ENCODE measurements at places on chromosomes 3 and 15.

DNA sequence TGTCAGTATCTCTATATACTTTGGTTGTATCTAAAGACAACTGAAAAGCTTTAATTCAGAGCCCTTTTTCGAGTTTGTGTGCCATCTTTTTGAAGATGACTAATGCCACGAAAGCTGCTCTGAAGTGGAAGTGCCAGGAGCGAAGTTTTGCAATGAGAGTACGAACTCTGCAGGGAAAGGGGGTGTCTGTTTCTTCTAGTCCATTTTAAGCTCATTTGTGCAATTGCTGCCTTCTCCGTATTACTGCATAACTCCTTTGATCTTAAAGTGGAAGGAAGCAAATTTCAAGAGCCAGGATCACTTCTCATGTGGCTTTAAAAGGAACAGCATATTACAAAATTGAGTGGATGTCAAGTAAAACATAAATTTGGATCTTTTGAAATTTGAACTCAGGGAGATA, 245.3 kb downstream of the FEZF2 start:
- no peak for DNase-seq

- no peak for DNase-seq
These were observed 383.9 kb upstream of the DPH6 start for GRCh38 chr15:35929740-35930444.

DNA sequence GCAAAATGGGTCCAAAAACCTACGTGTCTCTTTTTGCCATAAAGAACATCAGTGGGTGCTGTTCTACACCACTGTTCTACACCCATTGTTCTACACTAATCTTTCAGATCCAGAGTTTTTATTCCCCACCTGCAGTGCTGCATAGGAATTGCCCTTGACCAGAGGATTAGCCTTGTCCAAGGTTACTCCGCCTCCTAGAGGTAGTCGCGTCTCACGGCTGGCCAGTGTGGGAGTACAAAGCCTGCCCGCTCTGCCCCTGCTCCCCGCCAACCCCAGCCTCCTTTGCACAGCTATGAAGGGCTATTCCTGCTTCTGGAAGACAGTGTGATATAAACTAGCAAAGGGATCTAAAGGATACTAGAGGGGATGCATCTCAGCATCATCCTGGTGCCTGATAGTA, 222.1 kb upstream of the LMCD1 start:
- DNase-seq = no peak

GRCh38 chr3:106729481-106729880, 647.8 kb upstream of the CCDC54 start:
- DNase-seq = no peak

- no peak for DNase-seq
These were observed 69.8 kb downstream of the ISG20 start for GRCh38 chr15:88708655-88709054.

DNA sequence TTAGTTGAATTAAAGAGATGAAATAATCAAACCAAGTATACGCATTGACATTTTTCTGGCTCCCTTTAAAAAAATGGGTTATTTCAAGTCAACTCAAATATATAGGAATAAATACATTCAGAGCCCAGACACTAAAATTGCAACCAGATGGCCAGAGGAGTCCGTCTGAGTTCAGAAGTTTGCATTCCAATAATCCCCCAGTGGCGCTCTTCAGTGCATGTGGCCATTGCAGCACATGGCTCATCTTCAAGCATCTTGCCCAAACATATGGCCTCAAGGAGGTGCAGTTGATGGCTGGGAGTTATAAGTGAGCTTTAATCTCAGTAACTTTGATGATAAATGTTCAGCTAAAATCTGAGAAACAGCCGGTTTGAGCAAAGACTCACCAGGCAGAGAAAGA, 295.8 kb upstream of the LRRN1 start:
- no peak for DNase-seq

GRCh38 chr3:38268522-38268921, 2.9 kb downstream of the SLC22A13 start:
- no peak for DNase-seq

- DNase-seq = no peak
These were observed 17.0 kb downstream of the CHRM5 start for GRCh38 chr15:33985287-33985686.

All from H4 (cell line).